NAMALWA (cell line): ENCODE measurements at places on chromosomes 6 and 20.

- no peak for DNase-seq
Measured at GRCh38 chr6:80357674-80358073, 251.2 kb downstream of the BCKDHB start.

- no peak for DNase-seq
Measured at GRCh38 chr6:53565886-53566285, 21.0 kb upstream of the GCLC start.

DNA sequence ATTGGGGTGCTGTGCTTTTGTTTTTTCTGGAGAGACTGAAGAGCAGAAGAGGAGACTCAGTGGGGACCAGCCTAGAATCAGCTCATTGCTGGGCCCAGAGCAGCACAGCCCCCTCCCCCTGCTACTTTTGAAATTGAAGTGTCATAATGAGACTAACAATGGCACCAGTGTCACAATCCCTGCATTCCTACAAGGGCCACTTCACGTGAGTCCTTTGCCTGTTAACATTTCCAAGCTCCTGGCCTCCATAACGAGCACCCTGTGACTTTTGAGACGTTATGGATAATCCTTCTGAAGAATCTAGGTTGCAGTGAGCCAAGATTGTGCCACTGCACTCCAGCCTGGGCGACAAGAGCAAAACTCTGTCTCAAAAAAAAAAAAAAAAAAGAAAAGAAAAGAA is 41.7 kb downstream of the CNBD2 start:
- DNase-seq = no peak

DNA sequence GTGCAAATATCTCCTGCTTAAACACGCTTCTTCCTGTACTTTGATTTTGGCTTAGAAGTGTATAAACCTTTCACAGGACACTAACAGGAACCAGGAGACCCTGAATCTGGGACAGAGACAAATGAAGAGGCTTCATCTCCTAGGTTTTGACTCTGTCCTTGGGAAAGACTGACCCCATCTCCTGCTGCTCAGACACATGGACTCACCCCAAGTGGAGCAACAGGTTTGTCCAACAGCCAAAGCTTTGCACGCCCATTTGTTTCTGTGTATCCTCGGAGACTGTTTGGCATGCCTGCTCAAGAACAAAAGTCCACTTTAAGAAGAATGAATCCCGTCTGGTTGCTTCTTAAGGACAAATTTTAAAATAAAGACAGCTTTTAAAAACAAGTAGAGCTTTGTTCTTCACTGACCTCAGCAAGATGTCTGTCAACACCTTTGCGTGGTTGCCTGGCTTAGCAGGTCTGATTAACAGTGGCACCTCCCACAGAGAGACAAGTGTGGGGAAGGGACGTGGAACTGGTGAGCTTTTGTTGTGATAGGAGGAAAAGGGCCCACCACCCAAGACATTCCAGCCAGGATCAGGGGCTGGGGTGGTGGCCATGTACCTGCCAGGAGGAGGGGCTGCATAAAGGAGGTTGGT is 202.6 kb downstream of the SOD2 start:
- no peak for DNase-seq

- DNase-seq = no peak
Measured at GRCh38 chr6:36491378-36491965, 48.7 kb downstream of the KCTD20 start.

GRCh38 chr6:53793318-53794136 is 1.3 kb upstream of the LRRC1 start:
- DNase-seq = peak; percentile 64

- DNase-seq = no peak
Measured at GRCh38 chr6:24076011-24076410, 50.0 kb upstream of the NRSN1 start.

- no peak for DNase-seq
Measured at GRCh38 chr6:75893776-75894152, 144.7 kb downstream of the MYO6 start.

DNA sequence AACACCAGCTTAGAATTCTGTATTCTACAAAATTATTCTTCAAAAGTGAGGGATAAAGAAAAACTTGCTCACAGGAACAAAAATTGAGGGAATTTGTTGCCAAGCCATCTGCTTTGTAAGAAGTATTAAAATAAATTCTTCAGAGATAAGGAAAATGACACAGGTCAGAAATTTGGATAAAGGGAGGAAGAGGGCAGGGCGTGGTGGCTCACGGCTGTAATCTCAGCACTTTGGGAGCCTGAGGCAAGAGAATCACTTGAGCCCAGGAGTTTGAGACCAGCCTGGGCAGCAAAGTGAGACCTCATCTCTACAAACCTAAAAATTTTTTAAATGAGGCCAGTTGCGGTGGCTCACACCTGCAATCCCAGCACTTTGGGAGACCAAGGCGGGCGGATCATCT is 11.8 kb downstream of the SMIM28 start:
- no peak for DNase-seq

DNA sequence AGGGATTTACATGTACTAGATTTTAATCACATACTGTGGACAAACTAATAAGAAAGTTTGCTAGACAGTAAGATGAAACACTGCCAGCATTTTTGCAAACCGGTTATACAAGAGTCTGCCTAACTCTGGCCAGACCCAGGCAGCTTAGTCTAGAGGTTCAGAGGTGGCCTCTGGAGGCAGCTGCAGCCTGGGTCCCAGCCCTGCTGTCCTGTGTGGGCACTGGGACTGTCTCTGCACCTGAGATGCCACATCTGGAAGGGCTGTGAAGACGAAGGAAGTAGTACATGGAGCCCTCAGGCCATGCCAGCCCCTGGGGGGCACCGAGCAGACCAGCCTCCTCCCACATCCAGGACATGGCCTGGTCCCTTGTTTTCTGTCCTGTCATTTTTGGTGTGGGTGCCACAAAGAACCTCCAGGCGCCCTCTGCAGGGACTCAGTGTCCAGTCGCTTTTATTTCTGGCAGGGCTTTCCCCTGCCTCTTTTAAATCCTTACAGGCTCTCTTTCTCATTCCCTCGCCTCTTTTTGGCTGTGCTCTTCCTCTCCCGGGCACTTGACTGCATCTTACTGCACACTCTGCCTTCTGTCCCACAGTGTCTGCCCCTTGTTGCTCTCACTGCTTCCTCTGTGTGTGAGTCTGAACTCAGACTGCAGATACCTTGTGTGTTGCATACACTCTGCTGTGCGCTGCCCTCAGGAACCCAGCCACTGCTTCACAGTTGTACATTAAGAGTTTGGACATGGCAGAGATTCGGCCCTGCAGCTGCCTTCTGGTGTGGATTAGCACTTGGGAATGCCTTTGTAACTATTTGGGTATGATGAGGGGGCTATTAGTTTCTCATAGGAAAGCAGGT is 216.7 kb downstream of the ZDHHC14 start:
- DNase-seq = peak; percentile 49

- no peak for DNase-seq
Measured at GRCh38 chr6:22043284-22043962, 253.4 kb downstream of the PRL start.

GRCh38 chr6:18823782-18824386 is 436.7 kb downstream of the RNF144B start:
- peak; percentile 65 for DNase-seq

- DNase-seq = peak; percentile 11
Measured at GRCh38 chr20:12966468-12967085, 42.2 kb upstream of the SPTLC3 start.

- no peak for DNase-seq
Measured at GRCh38 chr6:106988664-106989063, 14.1 kb upstream of the CD24 start.

DNA sequence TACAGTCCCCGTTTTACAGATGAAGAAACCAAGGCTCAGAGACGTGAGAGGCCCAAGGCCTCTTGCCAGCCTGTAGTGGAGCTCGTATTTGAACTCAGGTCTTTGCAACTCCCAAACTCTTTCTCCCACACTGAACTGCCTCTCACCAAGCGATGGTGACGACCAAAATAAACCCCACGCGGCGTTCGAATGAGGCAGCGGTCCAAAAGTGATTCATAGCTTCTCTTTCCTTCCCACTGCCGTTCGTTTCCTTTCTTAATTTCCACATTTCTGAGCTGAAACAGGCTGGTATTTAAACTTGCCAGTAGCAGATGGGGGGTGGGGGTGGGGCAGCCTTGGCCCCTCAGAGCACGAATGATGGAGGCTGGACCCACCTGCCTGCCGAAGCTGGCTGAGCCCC is 252.9 kb upstream of the KCNG1 start:
- no peak for DNase-seq

GRCh38 chr6:127288705-127289104 is 22.0 kb downstream of the RNF146 start:
- no peak for DNase-seq

- DNase-seq = no peak
Measured at GRCh38 chr6:41571021-41571780, 25.0 kb downstream of the FOXP4 start.

DNA sequence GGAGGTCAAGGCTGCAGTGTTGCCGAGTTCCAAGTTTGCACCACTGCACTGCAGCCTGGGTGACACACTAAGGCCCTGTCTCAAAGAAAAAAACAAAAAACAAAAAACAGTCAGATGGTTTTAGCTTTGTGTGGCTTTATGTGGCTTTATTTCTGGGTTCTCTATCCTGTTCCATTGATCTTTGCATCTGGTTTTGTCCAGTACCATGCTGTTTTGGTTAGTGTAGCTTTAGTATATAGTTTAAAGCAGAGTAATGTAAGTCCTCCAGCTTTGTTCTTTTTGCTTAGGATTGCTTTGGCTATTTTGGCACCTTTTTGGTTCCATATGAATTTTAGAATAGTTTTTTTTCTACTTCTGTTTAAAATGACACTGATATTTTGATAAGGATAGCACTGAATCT is 225.5 kb downstream of the HDGFL1 start:
- no peak for DNase-seq

DNA sequence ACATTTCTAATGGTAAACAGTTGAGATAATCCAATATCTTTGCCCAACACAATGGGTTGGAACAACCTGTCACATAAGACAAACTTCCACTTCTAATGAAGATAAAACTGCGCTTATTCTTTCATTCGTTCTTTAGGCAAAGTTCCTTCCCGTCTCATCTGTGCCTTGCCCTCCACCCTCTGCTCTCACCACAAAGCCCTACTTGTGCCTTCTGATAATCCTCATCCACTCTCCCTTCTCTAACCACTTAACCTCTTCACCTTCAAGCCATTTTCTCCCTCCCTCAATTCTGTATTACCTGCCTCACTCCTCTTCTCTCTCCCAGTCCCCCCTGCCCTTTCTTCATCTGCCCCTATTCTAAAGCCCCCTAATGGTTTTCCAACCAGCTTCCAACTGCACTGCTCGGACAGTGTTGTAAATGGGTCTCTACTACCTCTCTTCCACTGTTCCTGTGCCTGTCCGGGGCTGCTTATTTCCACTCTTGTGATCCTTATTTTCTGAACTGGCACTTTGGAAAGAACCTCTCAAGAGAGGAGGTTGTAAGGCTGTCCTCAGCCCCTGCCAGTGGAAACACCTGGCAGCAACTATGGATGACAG is 62.9 kb upstream of the MYB start:
- DNase-seq = no peak

- DNase-seq = peak; percentile 78
Measured at GRCh38 chr20:45934046-45934585, 367 bp upstream of the PCIF1 start.

DNA sequence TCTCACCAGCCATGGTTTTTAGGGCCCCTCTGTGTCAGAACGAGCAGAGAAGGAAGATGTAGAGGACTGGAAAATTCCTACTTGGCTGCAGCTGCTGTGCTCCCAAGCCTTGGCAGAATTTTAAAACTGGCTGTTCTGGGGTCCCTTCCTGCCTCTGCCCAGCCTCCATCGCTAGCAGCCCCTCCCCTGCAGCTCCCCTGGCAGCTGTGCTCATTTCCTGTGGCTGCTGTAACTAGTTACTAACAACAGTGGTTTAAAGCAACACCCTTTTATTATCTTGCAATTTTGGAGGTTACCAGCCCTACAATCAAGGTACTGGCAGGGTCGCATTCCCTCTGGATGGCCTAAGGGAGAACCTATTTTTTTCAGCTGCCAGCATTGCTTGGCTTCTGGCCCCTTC is 3.7 kb upstream of the CST11 start:
- no peak for DNase-seq

- peak; percentile 15 for DNase-seq
Measured at GRCh38 chr6:127855542-127856159, 45.2 kb downstream of the THEMIS start.

DNA sequence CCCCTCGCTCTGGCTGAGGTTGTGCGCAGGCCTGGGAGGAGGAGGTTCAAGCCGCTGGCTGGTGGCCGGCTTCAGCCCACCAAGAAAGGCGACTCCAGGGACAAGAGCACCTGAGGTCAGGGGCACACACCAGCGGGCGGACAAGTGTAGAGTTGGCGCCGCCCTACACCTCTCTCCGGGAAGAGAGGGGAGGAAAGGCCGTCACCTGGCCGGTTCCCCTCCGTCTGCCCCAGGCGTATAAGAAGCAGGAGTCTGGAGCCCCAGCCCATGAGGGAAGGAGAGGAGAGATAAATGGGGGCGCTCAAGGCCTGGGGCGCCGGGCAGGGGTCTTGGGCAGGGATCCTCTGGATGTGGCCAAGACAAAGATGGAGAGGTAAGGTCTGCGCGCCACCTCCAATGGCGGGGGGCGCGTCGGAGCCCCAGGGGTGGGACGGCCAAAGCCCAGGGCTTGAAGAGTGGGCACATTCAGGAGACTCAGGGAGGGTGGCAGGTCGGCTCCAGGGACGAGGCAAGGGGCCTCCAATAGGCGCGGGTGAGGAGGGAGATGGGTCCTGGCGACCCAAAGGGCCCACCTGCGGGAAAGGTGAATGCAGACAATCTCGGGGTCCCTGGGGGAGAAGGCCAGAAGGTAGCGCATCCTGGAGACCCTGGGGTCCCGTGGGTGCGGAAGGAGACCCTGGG is 826 bp downstream of the RIMS4 start:
- no peak for DNase-seq

DNA sequence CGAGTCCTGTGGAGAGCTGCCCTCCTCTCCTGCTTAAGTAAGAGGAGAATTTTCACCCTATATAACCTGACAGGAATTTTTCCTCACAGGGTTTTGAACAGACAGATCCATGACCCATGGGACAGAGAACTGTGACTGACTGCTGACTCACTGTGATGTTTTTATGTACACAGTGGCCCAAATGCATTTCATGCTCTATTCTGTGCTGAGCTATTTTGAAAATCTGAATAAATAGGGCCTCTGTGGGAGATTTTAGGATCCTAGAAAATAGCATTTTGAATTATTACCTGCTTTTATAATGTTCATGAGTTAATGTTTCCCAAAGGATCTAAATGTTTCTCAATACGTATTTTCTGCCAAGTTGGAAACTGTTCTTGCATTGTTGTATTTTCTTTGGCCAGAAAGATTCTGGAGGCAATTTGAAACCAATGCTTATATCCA is 577.4 kb downstream of the HTR1B start:
- DNase-seq = no peak

- DNase-seq = no peak
Measured at GRCh38 chr20:23020230-23021018, 14.7 kb upstream of the SSTR4 start.

- no peak for DNase-seq
Measured at GRCh38 chr6:88086792-88087191, 39.2 kb downstream of the SPACA1 start.

- DNase-seq = peak; percentile 20
Measured at GRCh38 chr6:138406443-138406842, 2.4 kb downstream of the HEBP2 start.

GRCh38 chr6:100685747-100686146 is 195.4 kb downstream of the ASCC3 start:
- DNase-seq = no peak

GRCh38 chr6:86595641-86596040 is 341.7 kb upstream of the HTR1E start:
- no peak for DNase-seq
